Suppressor macrophage (primary cell): ENCODE measurements at places on chromosomes 1 and 21.

DNA sequence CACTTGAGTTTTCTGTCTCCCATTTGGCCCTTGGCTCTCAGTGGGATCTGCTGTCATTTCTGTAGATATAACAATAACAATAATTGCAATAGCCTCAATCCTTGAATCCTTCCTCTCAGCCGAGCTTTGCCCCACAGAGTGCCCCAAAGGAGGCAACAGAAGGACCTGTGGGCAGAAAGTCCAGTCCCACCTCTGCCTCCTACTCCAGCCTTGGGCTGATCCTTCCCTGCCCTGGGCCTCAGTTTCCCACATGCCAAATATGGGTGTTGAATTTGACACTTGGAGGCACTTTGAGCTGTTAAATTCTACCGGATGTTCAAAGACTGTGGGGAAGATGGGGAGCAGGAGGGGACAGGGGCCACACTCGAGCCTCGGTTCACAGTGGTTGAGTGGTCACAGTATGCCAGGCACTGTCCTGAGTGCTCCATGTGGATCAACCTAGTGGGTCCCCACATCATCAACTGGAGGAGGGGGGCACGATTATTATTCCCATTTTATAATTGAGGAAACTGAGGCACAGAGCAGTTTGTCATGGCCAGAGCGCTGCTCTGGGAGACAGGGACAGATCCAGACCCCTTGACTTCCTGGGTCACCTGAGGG lies 307.1 kb downstream of the MATN1 start:
- no peak for DNase-seq

- DNase-seq: no peak
Observed at GRCh38 chr21:46150491-46151121, 4.8 kb downstream of the FTCD start.

DNA sequence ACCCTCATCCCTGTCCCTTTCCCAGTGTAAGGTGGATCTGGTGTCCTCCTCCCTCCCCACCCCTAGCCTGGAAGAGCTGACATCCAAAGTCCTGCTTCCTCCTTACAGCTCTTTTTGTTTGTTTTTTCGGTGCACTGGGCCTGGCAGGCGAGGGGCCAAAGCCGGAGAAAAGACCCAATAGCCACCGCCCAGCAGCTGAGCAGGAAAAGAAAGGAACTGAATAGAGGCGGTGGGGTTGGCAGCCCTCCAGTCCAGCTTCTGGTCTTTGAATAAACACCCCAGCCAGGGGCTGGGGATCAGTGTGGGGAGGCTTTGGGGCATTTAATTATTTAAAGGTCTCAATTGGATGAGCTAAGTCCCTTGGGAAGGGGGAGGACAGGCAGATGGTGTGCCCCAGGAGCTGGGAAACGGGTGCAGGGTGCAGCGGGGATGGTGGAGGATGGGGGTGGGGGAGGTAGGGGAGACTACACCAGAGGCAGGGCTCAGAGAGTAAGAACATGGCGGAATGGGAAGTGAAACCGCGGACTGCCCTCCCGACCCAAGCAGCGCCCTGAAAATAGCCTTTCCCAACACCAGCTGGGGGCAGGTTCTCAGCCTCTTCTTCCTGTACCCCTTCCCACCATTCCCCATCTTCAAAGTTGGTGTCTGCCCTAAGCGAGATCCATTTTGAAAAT lies 20.2 kb downstream of the BTG2 start:
- DNase-seq: peak; percentile 75

- DNase-seq: peak; percentile 68
Observed at GRCh38 chr1:183942933-183943693, 94.4 kb downstream of the COLGALT2 start.

GRCh38 chr1:24353292-24353891 lies 34.2 kb downstream of the GRHL3 start:
- DNase-seq: no peak

DNA sequence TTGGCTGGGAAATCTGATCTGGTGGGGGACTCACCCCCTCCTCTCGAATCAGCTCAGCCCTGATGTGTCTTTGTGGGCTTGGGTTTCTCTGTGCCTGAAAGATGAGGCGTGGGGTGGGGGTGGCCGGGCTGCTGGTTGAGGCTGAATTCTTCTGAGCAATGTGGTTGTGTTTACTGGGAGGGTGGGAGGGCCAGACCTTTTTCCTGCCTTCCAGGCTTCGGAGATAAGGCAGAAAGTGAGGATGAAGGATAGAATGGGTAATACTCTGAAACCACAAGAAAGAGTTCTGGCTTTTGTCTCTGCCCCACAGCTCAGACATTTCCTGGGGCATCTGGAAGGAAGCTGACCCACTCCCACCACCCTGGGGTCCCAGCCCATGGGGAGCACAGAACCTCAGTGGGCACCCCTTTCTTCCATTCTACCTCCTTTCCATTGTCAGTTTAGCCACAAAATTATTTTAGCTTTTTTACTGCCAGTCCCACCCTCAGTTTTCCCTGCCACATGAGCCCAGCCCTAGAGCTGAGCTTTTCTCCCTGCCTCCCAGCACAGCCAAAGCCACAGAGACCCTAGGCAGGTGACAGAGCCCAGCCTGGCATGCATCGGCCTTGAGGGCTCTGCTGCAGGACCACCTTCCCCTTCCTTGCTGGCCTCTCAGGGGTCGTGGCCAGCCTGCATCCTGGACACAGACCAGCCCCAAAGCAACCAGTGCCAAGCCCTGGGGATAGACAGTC lies 11.2 kb downstream of the ALX3 start:
- no peak for DNase-seq

DNA sequence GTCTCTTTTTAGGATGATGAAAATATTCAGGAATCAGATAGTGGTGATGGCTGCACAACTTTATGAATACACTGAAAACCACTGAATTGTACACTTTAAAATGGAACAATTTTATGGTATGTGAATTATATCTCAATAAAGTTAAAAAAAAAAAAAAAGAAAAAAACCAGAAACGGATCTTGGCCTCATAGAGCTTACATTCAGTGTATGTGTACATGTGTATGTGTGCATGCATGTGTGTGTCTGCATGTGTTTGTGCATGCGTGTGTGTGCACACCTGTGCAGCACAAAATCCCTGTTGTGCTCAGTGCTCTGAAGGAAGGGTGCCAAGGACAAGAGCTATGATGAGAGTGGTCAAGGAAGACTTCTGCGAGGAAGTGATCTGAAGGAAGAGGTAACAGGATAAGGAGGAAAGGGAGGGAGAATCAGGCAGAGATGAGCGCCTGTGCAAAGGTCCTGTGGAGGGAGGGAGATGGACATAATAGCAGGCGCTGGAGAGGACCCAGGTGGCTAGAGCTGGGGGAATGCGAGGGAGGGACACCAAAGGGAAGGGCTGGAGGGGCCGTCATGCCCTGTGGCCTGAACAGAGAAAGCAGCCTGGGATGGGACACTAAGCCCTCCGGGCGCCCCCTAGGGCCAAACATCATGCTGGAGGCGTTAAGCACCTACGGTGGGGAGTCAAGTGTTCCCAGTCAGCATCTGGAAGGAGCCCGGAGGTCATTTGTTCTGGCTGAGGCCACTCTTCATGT lies 25.2 kb downstream of the NKAIN1 start:
- DNase-seq: no peak

- no peak for DNase-seq
Observed at GRCh38 chr1:5156416-5157120, 502.2 kb downstream of the AJAP1 start.

DNA sequence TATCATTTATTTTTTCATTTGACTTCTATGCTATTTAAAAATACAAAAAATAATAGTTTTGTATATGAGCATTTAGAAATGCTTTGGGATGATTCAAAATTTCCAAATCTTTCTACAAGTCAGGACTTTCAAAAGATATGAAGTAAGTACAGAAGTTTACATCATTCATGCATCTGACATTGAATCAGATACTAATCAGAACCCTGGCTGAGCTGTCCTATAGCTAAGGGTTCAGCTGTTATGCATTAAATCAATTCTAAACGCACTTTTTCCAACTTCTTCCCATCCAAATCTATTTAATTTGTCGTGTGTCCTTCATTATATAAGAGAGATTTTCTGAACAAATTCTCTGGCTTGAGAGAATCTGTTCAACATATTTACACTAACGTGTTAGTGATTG lies 779.4 kb downstream of the LTN1 start:
- DNase-seq: peak; percentile 4

DNA sequence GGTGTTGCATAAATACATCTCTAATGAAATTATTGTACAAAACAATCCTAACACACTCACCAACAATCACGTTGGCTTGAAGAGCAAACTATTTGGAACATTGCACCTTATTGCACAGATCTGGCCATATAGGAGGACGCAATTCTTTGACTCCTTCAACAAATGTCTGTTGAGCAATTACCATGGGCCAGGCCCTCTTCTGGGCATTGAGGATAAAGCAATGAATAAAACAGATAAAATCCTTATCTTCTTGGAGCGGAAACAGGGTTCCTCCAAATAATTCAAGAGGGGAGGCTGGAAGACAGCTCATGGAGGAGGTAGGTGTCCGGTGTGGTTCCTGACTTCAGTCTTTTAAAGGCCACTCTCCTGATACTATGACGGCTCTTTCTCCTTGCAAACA lies 43.3 kb downstream of the PAX7 start:
- no peak for DNase-seq

GRCh38 chr1:104726917-104727316 lies 977.2 kb downstream of the AMY1C start:
- no peak for DNase-seq

DNA sequence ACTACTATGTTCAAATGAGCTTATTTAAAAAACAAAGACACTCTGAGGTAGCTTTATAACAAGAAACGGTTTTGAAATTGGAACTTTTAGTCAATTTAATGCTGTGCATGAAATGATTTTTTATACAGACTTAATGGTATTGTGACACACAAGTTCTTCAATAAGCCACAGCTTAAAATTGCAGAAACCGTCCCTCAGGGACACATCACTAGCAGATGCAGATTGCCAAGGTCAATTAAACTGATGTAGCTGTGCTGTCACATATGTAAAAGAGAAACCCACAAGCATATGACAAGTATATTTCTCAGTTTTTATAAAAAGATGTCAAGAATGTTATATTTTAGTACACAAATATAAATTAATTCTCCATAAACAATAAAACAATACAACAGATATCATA lies 366.9 kb downstream of the DPYD start:
- DNase-seq: no peak

DNA sequence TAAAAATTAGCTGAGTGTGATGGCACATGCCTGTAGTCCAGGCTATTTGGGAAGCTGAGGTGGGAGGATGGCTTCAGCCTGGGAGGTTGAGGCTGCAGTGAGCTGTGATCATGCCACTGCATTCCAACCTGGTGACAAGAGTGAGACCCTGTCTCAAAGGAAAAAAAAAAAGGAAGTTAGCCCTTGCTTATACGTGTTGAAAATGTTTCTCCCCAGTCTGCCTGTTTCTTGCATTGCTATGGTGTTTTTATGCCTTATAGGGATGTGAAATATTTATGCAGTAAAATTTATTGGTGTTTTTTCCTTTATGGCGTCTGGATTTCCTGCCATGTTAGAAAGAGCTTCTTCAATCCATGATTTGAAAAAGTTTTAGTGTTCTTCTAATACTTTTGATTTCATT lies 3.6 kb upstream of the RERE start:
- DNase-seq: no peak

GRCh38 chr1:206508956-206509355 lies 1.6 kb downstream of the RASSF5 start:
- DNase-seq: no peak

GRCh38 chr1:192573499-192573898 lies 2.1 kb upstream of the RGS1 start:
- DNase-seq: peak; percentile 86

DNA sequence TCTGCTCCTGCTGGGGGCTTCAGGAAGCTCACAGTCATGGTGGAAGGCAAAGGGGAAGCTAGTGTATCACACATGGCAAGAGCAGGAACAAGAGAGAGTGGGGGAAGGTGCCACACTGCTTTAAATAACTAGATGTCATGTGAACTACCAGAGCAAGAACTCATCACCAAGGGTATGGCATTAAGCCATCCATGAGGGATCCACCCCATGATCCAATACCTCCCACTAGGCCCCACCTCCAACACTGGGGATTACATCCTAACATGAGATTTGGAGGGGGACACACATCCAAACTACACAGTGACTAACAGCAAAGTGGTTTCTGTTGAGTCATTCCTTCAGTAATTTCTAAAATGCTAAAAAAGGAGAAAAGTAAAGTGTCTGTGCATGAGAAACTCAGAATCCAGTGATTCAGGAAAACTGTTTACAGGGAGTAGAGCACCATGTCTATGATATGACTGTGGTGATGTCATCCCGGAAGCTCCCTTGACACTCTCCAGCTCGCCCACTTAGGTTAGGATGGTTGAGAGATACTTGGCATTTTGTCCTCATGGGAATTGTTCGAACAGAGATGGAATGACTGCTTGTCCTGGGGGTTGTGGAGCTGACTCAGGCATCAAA lies 50.3 kb downstream of the CHD1L start:
- peak; percentile 18 for DNase-seq

- DNase-seq: peak; percentile 60
Observed at GRCh38 chr1:111739925-111740765, 950 bp upstream of the INKA2 start.

DNA sequence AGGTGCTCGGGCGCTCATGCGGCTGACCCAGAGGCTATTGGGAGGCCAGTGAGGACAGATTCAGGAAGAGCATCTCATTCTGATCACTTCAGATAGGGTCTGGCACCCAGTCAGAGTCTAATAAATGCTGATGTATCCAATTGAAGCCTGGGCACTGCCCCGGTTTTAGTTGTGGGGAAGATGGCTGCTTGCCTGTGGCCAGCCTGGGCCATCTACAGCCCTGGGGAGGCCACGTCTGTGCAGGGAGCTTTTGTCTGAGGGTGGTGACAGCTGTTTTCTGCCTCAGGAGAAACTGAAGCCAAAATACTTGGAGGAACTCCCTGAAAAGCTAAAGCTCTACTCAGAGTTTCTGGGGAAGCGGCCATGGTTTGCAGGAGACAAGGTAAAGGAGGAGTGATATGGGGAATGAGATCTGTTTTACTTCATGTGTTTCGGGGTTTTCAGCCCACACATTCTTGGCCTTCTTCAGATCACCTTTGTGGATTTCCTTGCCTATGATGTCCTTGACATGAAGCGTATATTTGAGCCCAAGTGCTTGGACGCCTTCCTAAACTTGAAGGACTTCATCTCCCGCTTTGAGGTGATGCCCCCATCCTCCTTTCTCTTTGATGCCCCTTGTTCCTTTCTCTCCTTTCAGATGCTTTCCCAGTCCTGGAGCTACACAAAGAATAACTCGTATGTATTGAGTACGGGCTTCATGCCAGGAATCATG lies 2.8 kb downstream of the GSTM5 start:
- DNase-seq: no peak

GRCh38 chr1:109214695-109215623 lies 1.2 kb downstream of the SARS1 start:
- peak; percentile 70 for DNase-seq

GRCh38 chr1:59092126-59092525 lies 204.8 kb upstream of the FGGY start:
- no peak for DNase-seq
